ENCODE measurements at places on chromosomes 4 and X.

- no peak for DNase-seq
Observed at GRCh38 chr4:32645653-32646052, 1925.5 kb downstream of the PCDH7 start.

- DNase-seq: no peak
Observed at GRCh38 chr4:143372093-143372915, 35.6 kb downstream of the GAB1 start.

DNA sequence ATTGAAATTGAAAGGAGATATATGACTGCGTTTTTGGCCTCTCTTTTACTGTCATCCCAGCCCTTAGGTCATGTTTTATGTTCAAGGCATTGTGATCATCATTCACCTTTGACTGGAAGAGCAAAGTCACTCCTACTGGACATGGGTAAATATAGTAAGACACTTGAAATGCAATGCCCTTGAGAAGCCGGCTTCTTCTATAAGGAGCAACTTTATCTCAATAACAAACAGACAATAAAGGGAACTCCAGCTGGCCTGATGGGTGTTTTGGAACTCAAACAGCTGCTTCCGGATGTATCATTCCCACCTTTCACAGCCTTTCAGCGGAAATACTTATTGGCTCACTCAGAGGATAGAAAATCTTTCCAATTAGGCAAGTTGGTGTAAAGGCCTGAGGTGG lies 65.1 kb upstream of the C4orf54 start:
- DNase-seq: no peak

DNA sequence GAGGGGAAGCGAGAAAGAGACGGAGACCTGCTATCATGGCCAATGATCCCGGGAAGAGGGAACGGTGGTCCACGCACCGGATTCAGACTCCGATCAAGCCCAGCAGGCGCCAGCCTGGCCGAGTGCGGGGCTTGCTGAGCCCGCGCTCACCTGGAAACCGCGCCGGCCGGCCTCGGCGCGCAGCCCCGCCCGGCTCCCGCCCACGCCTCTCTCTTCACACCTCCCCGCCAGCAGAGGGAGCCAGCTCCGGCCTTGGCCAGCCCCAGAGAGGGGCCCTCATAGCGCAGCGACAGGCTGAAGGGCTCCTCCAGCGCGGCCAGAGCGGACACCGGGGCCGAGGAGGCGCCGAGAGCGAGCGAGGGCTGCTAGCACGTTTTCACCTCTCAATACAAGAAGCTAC lies 36.8 kb upstream of the SPANXN2 start:
- no peak for DNase-seq

DNA sequence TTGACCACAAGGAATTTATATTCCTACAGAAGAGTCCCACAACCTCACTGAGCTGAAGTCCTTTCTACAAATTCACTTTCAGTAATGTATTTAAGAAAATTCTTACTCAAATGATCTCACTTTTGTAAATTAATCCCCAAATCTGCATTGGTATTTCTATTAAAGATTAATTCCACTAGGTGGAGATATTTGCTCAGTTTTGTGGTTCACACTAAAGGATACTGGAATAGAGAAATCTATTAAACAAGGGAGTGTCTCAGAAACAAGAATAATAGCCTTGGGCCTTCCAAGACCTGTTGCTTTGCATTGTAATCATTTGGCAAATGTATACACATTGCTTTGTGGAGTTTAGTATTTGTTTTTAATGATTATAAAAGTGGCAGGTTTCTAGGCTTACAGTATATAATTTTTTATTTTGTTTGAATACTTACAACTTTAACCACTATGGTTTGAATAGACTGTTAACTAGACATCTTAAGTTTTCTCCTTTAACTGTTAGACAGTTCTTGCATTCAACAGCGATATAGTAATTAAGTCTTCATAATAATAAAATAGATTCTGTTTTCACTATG lies 25.9 kb downstream of the CFAP299 start:
- peak; percentile 36 for DNase-seq

GRCh38 chrX:12013211-12013618 lies 125.1 kb upstream of the FRMPD4 start:
- DNase-seq: no peak

DNA sequence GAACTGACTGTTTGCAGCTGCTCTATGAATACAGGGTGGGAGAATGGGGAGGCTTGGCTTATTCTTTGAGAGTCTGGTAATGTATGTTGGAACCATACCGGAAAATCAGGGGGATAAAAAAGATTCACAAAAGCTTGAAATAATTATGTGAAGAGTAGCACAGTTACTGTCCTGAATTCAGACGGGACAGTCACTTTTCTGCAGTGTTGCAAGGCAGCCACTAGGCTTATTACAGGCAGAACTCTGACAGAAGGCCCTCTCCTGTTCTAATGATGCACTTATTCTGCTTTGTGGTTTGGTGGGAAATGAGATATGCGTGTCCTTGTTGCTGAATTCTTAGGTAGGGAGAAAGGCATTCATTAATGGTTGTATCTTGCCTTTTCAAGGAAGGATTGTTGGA lies 37.2 kb downstream of the GUCY1B1 start:
- no peak for DNase-seq

DNA sequence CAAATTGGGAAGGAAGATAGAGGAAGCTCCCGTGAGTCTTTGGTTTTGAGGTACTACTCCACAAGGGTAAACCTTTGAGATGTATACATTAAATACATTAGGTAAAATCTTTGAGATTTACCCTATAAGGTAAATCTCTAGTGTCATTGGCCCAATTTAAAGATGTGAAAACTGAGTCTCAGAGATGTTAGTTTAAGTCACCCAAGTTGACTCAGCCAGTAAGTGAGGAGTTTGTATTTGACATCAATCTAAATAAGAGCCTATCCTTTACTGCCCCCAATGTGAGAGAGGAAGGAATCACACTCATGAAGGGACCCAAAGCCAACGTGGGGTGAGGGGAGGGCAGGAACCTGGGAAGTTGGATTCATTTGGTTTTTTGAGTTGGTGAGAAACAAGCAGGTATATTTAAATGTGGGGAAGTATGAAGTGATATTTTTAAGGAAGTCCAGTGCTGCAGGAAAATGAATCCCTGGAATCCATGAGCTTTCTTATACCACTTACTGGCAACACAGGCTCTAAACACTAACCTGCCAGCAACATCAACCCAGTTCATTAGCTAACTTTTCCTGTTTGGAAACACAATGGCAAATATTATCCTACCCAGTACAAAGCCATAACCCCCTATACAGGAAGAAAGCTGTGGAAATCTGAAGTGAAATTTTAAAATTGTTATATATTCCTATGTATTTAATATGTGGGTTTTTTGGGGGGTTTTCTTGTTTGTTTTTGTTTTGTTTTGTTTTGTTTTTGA lies 55.3 kb downstream of the PALLD start:
- no peak for DNase-seq

DNA sequence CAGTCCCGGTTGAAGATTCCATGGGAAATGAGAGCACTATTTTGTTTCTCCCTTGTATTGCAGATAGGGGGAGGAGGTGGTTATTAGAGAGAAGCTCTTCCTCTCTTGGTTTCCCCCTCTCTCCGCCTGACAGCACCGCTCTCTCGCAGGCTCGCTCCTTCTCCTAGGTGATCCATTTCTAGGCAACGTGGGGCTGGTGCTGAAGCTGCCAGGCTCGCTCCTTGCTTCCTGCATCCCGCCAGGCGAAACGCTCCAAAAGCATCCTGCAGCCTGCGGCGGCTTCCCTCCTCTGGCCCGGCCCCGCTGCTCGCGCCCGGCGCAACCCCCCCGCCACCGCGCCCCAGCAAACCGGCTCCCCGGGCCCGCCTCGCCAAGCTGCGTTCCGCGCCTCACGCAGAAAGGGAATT lies at the start of gene GRID2:
TSS of gene GRID2 (plus strand) at position 346 of the 407 bp plus-strand sequence.
- no peak for DNase-seq

GRCh38 chr4:48193096-48193836 lies 59.2 kb upstream of the TXK start:
- no peak for DNase-seq

- DNase-seq: no peak
Observed at GRCh38 chrX:24002792-24003191, 24.2 kb downstream of the KLHL15 start.

Measured in NCI-H1436 (cell line).